ENCODE measurements at places on chromosomes 7 and 10. TPM values are rescaled to one million over a fixed set of nuclear protein-coding genes. Genes with fewer than 3 reads are reported as not detected.

Gene CD36
- 34.4 TPM for total RNA-seq

DNA sequence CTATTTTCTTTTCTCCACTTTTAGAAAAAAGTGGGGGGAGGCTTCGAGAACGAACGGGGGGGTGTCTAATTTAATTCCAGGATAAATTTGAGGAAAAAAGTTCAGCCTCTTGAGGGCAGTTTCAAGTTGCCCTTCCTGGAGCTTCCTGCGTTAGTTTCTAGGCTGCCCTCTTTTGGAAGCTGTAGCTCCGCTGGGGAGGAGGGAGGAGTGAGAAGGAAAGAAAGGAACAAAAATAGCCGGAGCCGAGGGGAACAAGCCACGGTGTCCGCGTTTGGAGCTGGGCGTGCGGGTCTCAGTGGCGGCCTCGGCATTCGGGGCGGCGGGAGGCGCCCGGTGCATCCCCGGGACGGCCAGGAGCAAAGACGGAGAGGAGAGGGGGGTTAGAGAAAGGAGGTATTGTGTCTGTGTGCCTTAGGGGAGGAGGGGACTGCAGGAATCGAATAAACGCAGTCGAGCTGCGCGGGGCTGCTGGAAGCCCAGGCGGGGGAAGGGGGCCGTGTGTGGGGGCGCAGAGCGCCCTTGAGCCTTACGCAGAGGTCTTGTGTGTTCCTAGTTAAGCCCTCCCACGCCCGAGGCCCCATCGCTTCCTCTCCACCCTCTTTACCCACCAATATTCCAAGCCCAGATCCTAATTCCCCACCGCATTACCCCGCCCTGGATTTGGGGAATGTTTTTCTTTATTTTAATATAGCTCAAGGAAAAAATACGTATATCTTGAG lies 2.0 kb upstream of the TNRC18 start:
- peak; percentile 78 for DNase-seq

DNA sequence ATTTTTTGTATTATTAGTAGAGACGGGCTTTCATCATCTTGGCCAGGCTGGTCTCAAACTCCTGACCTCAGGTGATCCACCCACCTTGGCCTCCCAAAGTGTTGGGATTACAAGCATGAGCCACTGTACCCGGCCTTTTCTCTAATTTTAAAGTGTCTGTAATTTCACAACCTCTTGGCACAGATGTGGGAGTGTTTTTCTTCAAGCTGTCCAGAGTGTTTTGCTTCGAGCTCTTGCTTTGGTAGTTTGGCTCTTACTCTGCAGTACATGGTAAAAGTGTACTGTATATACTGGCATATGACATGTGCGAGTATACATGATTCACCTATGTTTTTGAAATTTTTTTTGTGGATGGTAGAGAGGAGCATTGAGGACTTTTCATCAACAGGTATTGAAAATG lies 9.8 kb downstream of the SRGN start:
- DNase-seq, result no peak

Gene CCL24
- total RNA-seq, result 25.6 TPM

- DNase-seq, result no peak
These were observed 581.7 kb upstream of the TEX47 start for GRCh38 chr7:89377219-89377618.

GRCh38 chr7:132650498-132650897 lies 74.2 kb upstream of the PLXNA4 start:
- DNase-seq, result no peak

GRCh38 chr7:120735791-120736190 lies 122.2 kb downstream of the TSPAN12 start:
- no peak for DNase-seq

DNA sequence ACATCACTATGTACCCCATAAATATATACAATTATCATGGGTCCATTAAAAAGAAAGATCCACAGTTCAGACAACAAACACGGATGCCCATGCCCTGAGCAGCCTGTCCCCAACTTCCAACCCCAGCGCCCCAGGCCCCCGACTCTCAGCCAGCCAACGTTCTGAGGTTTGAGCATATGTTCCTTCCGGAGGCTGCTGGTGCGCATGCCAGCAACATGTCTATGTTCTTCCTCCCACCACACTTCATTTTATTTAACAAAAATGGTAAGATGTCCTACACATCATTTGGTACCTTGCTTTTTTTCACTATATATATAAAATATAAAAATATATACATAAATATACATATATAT lies 250.9 kb downstream of the MAD1L1 start:
- DNase-seq, result no peak

DNA sequence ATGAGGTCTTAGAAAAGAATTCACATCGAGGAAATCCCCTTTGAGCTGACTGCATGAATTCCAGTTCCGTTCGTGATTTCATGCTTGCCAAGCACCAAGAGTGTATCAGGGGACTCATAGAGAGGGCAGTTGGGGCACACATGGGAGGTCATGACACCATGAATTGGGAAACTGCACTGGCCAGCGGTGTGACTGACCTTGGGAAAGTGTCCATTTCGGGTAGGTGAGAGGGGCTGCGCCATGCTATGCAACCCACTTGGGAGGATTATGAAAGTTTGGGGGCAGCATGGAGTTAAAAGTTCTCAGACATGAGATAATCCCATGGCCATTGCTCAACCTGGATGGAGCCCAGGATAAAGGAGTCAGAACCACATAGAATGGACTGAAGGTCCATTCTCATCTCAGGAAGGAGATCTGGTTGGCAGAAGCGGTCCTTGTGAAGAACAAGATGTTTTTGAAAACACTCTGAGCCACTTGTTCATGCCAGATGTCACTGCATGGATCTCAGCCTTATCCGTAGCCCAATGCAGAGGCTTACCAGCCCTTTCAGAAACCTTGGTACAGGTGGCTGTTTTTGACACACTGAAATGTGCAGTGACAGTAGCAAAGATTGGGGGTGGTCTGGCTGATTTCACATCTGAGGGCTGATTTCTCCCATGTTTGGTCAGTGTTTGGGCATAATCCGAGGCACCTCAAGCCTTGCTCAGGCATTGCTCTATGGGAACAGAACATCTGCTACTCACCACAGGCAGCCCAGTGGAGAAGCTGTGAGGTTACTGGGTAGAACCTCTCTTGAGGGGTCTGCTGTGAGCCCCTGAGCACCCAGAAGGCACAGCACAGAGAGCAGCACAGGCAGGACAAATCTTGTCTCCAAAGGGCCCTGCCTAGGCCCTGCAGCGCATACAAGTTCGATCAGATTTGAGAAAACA lies 252.3 kb downstream of the CXCL12 start:
- no peak for DNase-seq

Gene AQP1
- total RNA-seq, result 89.6 TPM

Gene CYP26C1
- total RNA-seq, result not detected

Gene FKBP6
- not detected for total RNA-seq

Gene FXYD4
- total RNA-seq, result not detected

DNA sequence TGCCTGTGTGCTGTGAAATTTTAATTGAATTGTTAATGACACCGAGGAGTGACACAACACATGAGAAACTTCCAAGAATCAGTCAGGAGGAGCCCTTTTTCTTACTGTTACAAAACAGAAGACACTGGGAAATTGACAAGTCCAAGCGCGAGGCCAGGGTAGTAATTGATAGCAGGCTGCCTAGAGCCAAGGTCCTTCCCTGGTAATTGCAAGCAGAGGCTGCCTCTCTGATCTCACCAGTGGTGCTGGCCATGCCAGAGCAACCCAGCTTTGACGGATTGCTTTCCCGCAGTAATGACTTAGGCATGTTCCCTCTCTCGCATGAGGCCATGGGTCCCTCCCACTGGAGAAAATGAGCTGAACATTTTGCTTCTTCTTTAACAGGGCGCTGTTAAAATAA lies 111.5 kb downstream of the LRMDA start:
- peak; percentile 13 for DNase-seq

- DNase-seq, result no peak
These were observed 26.0 kb upstream of the VAX1 start for GRCh38 chr10:117163954-117164548.

Gene HTR7
- 0.46 TPM for total RNA-seq

DNA sequence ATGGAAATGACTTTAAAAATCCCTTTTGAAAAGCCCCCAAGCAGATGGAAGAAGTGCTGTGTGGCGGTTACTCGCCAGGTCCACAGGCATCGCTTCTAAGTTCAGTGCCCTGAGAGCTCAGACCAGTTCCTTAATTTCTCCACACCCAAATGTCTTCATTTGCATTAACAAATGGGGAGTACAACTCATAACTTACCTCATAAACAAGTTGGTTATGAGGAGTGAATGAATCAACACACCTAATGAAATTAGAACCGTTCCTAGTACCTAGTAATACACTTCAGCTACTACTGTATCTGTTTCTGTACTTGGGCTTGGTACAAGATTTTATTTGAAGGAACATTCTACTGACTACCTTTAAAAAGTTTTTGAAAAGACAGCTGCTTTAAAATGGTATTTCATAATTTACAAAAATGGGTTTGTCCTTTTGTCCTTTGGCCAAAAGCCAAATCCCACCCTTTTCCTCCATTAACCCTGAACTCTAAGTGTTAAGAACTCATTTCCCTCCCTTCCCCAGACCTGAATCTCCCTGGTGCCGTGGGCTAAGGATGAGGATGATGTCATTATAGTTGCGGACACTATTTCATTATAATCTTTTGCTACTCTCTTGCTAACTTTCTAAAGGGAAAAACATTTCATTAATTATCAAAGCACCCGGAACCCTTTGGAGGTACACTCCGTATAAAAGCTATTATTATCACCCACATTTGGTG lies 221.5 kb upstream of the CELF2 start:
- DNase-seq, result no peak

Gene IFRD1
- 47.1 TPM for total RNA-seq

Gene VAX1
- not detected for total RNA-seq

DNA sequence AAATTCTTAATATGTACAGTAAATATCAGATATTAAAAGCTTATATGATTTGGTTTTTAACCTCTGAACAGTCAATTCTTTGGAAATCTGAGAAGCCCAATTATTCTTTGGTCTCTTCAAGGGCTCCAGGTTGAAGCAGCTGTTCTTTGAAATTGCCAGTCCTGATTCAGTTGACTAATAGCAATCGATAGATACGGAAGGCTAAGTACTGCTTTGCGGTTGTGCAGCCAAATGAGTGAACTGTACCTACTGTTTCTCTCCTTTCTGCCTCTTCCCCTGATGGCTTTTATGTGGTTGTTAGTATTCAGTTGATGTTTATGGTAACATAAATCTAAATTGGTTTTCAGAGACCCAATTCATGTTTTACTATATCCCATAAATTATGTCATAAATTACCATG lies 103.1 kb upstream of the RPA3 start:
- DNase-seq, result no peak

GRCh38 chr7:2173189-2173827 lies 59.4 kb downstream of the MAD1L1 start:
- DNase-seq, result no peak

Measured in mucosa of descending colon (tissue), 3 donors.